Epithelial cell of umbilical artery (primary cell): ENCODE measurements at places on chromosomes 3 and 15. TPM values are rescaled to one million over a fixed set of nuclear protein-coding genes. Genes with fewer than 3 reads are reported as not detected.

Gene ALDH1A3
- total RNA-seq, result 14.9 and 46.4 TPM in 2 replicates

Gene AHSG
- not detected in 2 replicates for total RNA-seq

Gene RPSA
- 1,198 and 1,521 TPM in 2 replicates for total RNA-seq

Gene CNTN6
- total RNA-seq, result not detected in 2 replicates

Gene ITGB5
- 88.3 and 118 TPM in 2 replicates for total RNA-seq

Gene SERINC4
- total RNA-seq, result not detected in 2 replicates

Gene STRIT1
- not detected in 2 replicates for total RNA-seq

Gene PAQR9
- total RNA-seq, result not detected in 2 replicates

Gene SETD2
- total RNA-seq, result 20.5 and 29.0 TPM in 2 replicates

Gene RSL24D1
- 112 and 120 TPM in 2 replicates for total RNA-seq

Gene CHRFAM7A
- 2.3 and 15.8 TPM in 2 replicates for total RNA-seq

Gene LNP1
- total RNA-seq, result 2.6 and 3.2 TPM in 2 replicates

Gene TMEM207
- total RNA-seq, result not detected in 2 replicates

Gene ZPLD1
- not detected in 2 replicates for total RNA-seq

Gene CRABP1
- not detected in 2 replicates for total RNA-seq

Gene CFAP44
- 0.61 and 1.9 TPM in 2 replicates for total RNA-seq

Gene GABRR3
- not detected in 2 replicates for total RNA-seq

Gene GPR62
- under 0.01 TPM in 1 of 2 replicates, not detected in the other for total RNA-seq

Gene TTLL13
- 0.15 TPM in 1 of 2 replicates, not detected in the other for total RNA-seq

Gene LYZL4
- not detected in 2 replicates for total RNA-seq

Gene FAM81A
- under 0.01 TPM in 1 of 2 replicates, not detected in the other for total RNA-seq

Gene LRRC2
- total RNA-seq, result 0.15 TPM in 1 of 2 replicates, not detected in the other

Gene HCN4
- total RNA-seq, result not detected in 2 replicates

Gene SRGAP3
- under 0.01 TPM in 1 of 2 replicates, not detected in the other for total RNA-seq

Gene PEX11A
- total RNA-seq, result 3.9 and 10.5 TPM in 2 replicates

Gene GOLGA8R
- 0.97 and 1.4 TPM in 2 replicates for total RNA-seq

Gene HTR3E
- not detected in 2 replicates for total RNA-seq

Gene TERC
- total RNA-seq, result 312 and 747 TPM in 2 replicates

Gene BFSP2
- not detected in 2 replicates for total RNA-seq

Gene LTK
- total RNA-seq, result under 0.01 TPM in 1 of 2 replicates, not detected in the other

Gene SLC25A20
- total RNA-seq, result 26.3 and 34.7 TPM in 2 replicates

Gene ALDH1L1
- total RNA-seq, result not detected in 2 replicates

Gene MAP1A
- 0.65 and 1.5 TPM in 2 replicates for total RNA-seq

Gene CILP
- not detected in 2 replicates for total RNA-seq

Gene ACTC1
- not detected in 2 replicates for total RNA-seq

Gene GREM1
- 0.32 and 3.3 TPM in 2 replicates for total RNA-seq

Gene COLQ
- 0.46 and 0.97 TPM in 2 replicates for total RNA-seq

Gene SLC6A20
- not detected in 2 replicates for total RNA-seq

Gene ABHD14A
- total RNA-seq, result 5.5 and 7.9 TPM in 2 replicates

Gene C2CD4A
- 4.2 and 5.2 TPM in 2 replicates for total RNA-seq

Gene UCN2
- total RNA-seq, result not detected in 2 replicates

Gene CHL1
- total RNA-seq, result not detected in 2 replicates

Gene RTP2
- not detected in 2 replicates for total RNA-seq

Gene TGM4
- total RNA-seq, result 0.15 TPM in 1 of 2 replicates, not detected in the other

Gene ADGRG7
- 0.30 TPM in 1 of 2 replicates, not detected in the other for total RNA-seq

Gene TLR9
- total RNA-seq, result not detected in 2 replicates

Gene OR5K2
- not detected in 2 replicates for total RNA-seq

Gene ETV5
- 25.8 and 33.1 TPM in 2 replicates for total RNA-seq

Gene UPK1B
- not detected in 2 replicates for total RNA-seq

Gene LMAN1L
- not detected in 2 replicates for total RNA-seq

Gene CPN2
- not detected in 2 replicates for total RNA-seq

Gene PLA2G4B
- 0.32 and 0.61 TPM in 2 replicates for total RNA-seq

Gene ZNF502
- total RNA-seq, result 3.6 and 3.9 TPM in 2 replicates

Gene CLDN18
- total RNA-seq, result not detected in 2 replicates

Gene HRG
- not detected in 2 replicates for total RNA-seq
